ENCODE measurements at places on chromosomes 6 and 20.

GRCh38 chr20:62878244-62879038 is 16.8 kb upstream of the TCFL5 start:
- DNase-seq = no peak

DNA sequence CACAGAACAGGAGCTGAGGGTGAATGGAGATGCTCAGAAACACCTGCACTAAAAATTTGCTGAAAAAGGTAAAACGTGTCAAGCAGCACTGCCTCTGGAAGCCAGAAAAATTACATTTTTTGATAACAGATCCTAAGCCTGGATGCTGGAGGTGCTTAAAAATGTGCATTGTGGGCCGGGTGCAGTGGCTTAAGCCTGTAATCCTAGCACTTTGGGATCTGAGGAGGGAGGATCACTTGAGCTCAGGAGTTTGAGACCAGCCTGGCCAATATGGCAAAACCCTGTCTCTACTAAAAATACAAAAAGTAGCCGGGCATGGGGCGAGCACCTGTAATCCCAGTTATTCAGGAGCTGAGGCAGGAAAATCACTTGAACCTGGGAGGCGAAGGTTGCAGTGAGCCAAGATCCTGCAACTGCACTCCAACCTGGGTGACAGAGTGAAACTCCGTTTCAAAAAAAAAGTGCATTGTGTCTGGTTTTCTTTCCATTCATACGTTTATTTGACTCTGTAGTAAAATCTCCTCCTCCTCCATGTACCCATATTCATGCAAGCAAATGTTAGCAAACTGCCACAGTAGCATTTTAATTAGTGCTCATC is 587 bp upstream of the BTN3A1 start:
- DNase-seq = no peak

- DNase-seq = no peak
Measured at GRCh38 chr6:154538640-154539191, 28.2 kb upstream of the CNKSR3 start.

DNA sequence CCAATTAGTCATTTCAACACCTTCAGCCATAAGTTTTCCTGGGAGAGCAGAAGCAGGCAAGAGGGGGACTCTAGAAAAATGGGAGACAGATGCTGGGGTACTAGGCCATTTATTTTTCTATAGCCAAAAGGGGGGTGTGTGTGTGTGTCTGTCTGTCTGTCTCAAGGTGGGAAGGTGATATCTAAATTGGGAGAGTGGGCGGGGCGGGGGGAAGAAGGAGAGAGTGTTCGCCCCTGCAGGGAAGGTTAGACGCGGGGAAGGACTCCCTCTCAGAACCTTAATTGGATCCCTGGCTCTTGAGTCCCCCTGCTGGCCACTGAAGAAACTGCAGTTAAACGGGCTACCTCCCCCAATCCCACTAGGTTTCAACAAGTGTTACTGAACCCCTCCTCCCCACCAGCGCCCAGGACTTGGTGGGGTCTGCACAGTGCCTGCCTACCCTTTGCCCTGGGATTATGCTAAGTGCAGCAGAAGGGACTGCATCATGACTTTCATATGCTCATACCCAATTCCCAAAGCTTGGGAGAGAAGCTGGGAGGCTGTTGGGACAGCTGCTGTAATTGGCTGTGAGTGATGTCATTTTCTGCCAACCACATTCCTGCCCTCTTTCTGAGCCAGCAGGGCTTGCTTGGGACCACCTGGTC is 45.8 kb downstream of the FOXP4 start:
- peak; percentile 10 for DNase-seq

GRCh38 chr6:36224918-36225461 is 28.4 kb downstream of the BRPF3 start:
- DNase-seq = no peak

DNA sequence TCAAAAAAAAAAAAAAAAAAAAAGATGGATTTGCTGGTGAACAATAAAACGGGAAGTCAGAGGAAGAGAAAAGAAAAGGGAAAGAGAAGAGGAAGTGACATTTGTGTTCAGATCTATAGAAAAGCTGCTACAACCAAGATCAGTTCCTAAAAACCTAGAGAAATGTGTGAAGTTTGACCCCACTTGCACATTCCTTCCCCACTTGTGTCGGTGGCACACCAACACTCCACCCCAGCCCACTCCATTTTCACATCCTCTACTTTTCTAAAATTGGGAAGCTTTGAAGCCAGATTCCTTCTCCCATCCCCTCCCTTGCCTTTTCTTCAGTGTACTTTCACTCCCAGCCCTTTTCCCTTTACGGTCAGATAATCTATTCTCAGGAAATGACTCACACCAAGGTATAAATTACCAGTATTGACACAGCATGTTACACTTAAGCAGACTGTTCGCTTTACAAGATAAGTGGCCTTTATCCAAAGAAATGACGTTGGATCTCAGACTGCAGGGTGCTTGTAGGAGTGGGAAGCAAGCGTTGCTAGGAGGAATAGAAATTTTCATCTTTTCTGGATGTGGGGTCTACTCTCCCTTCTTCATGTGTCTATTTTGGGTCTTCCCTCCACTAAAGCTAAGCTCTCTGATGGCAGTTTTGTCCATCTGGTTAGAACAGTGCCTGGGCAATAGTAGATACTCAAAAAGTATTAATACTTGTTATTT is 92.5 kb upstream of the ADGRF1 start:
- DNase-seq = peak; percentile 73

GRCh38 chr6:151804585-151805285 is 2.7 kb upstream of the ESR1 start:
- DNase-seq = no peak

DNA sequence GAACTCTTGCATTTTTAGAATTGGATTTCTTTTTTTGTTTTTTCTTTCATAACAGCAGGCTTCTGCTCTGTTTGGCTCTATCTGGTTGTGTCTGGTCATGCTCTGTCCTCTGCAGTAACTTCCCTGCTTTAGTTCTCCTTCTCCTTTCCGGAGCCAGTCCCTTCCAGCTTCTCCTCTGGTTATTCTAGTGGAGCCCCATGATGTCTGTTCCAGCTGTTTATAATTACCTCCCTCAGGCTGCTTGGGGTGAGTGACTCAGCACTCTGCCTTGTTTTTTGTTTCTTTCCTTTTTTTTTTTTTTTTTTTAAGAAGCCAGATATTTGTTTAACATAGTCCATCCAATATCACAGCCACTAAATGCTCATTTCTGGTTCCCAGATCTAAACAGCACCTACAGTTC is 409.6 kb downstream of the MAFB start:
- no peak for DNase-seq

DNA sequence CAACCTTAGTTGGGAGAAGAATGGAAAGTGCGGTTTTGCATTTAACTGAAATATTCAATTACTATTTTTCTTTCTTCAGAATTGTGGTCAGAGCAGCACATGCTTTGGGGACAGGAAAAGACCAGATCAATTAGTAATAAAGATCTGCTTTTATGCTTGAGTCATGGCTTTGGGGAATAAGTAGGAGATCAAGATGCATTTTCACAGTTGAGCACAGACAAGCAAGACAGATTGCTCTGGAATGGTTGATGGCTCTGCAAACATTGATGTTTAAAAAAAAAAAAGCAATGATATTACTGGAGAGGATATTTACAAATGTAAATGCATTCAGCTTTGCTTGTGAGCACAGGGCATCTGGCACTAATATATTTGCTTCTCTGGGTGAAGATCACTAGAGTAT is 224.4 kb upstream of the SASH1 start:
- no peak for DNase-seq

DNA sequence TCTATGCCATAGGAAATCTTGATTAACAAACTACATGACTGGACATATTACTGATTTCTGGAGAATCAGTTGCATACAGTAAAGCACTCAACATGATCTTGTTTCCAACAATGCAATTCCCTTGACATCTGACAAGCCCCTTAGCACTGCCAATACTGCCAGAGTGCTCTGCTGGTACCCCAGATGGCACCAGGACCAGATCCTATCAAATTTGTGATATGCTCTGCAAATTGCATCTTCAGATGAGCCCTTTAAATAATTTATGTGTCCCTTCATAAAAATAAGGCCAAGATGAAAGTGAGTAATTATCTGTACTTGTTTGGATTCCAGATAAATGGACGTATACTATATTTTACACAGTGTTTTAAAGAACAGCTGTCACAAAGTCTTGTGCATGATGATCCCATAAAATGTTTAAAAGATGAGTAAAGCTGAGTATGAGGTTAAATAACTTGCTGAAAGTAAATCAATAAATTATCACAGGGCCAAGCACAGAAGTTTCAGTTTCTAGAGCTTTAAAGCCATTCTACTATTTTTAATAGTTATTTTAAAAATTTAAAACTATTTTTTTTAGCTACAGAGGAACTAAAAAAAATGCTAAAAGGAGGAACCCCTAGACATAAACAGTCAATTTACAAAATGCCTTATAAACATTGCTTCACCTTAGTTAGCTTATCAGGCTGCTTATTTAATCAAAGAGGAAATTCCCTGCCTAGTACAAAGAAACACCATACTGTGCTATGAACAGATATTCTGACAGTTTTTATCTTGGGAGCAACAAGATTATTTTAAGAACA is 42.1 kb downstream of the NUDT3 start:
- no peak for DNase-seq
